SJCRH30 (cell line): ENCODE measurements at places on chromosomes 6 and 20. TPM values are rescaled to one million over a fixed set of nuclear protein-coding genes. Genes with fewer than 3 reads are reported as not detected.

Gene PNLDC1
- total RNA-seq = not detected in 2 replicates

GRCh38 chr6:81640891-81641290 lies 111.6 kb downstream of the TENT5A start:
- DNase-seq = no peak

GRCh38 chr6:142381845-142382378 lies 80.1 kb downstream of the ADGRG6 start:
- no peak for DNase-seq

GRCh38 chr6:6712449-6713403 lies 124.2 kb downstream of the LY86 start:
- DNase-seq = no peak

DNA sequence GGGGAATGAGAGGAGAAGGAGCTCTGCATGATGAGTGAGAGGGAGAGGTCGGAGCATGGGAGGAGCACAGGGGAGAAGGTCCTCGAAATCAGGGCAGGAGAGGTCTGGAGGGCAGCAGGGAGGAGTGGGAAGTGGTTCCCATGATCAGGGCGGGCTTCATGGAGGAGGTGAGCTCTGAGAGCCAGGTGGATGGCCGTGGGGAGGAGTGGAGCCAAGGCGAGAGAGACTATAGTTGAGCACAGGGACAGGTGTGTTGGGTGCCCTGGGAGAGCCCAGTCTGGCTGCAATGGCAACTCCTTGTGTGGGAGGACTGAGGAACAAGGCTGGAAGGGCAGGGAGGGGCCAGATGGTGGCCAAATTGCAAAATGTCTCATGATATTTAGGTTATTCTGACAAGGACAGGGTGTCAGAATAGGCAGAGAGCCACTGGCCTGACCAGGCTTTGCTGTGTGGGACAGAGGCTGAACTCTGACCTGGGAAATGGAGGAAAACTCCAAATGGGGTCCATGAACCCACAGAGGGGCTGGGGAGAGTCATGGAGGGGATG lies 21.4 kb downstream of the TTBK1 start:
- DNase-seq = no peak

Gene OR12D3
- total RNA-seq = not detected in 2 replicates

Gene GRM1
- total RNA-seq = 0.13 TPM in 1 of 2 replicates, not detected in the other

GRCh38 chr20:37990571-37991151 lies 42.6 kb downstream of the TTI1 start:
- DNase-seq = no peak

GRCh38 chr20:4894409-4894808 lies 106.9 kb downstream of the SLC23A2 start:
- DNase-seq = no peak

GRCh38 chr6:11876934-11877433 lies 98.4 kb upstream of the ADTRP start:
- no peak for DNase-seq
